ENCODE measurements at places on chromosomes 2 and 18.

- no peaks in the 10 kb centered on the region for H3K4me1 ChIP-seq
- no peak overlapping the region for H3K27ac ChIP-seq
- H3K27me3 ChIP-seq: no peaks in the 10 kb centered on the region
- no peak overlapping the region for H3K4me3 ChIP-seq
- no peaks in the 10 kb centered on the region for H3K36me3 ChIP-seq
These were observed 152.2 kb downstream of the CBLN2 start for GRCh38 chr18:72391951-72392350.

- H3K4me1 ChIP-seq: no peaks in the 10 kb centered on the region
- no peak overlapping the region for H3K27ac ChIP-seq
- H3K4me3 ChIP-seq: no peak overlapping the region
- H3K36me3 ChIP-seq: no peaks in the 10 kb centered on the region
These were observed 17.4 kb upstream of the FOSL2 start for GRCh38 chr2:28375236-28375635.

GRCh38 chr18:74230922-74231714 lies 60.6 kb downstream of the CYB5A start:
- H3K4me1 ChIP-seq: no peaks in the 10 kb centered on the region
- no peaks in the 10 kb centered on the region for H3K27me3 ChIP-seq
- H3K36me3 ChIP-seq: no peaks in the 10 kb centered on the region
- H3K27ac ChIP-seq: no peak overlapping the region

DNA sequence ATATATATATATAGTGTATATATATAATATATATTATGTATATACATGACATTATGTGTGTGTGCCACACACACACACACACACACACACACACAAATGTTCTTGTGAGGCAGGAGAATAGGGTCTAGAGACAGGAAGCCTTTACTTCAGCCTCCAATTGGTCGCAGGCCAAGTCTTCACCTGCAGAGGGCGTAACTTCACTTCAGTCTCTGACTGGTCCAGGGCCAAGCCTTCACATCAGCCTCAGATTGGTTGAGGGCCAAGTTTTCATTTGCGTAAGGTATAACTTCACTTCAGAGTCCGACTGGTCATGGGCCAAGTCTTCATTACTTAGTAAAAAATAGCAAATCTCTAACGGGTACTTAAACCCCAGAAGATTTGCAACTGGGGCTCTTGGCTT lies 13.2 kb upstream of the SS18 start:
- no peak overlapping the region for H3K27ac ChIP-seq
- no peak for DNase-seq
- H3K27me3 ChIP-seq: no peaks in the 10 kb centered on the region
- H3K36me3 ChIP-seq: no peaks in the 10 kb centered on the region
- H3K4me3 ChIP-seq: no peak overlapping the region

DNA sequence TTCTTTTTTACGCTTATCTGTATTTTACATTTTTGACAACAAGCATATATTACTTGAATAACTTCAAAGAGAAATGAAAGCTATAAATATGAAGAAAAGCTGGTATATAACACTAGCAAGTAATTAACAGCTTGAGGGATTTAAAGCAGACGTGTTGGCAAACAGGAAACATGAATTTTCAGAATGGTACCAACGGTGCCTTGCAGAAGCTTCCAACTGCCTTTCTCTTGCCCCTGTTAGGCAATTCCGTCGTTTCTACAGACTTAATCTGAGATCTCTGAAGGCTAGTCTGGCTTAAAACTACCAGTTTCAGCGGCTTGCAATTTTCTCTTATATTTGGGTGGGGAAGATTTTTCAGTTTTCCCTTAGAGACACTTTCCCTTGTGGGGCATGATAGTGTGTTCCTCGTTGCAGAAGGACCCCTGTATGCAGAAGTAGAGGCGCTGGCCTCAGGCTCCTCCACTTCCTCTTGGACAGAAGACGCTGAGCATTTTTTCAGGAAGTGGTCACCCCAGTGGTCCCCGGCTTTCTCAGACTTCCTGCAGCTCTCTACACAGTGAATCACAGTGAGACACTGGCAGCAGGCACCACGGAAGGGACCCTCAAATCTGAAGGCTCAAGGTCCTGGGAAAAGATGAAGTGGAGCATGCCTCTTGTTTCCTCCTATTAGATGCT lies 56.2 kb upstream of the SLC16A14 start:
- no peaks in the 10 kb centered on the region for H3K27me3 ChIP-seq
- H3K27ac ChIP-seq: no peak overlapping the region
- no peaks in the 10 kb centered on the region for H3K4me1 ChIP-seq
- H3K36me3 ChIP-seq: no peaks in the 10 kb centered on the region
- DNase-seq: no peak

- peak within 1 kb of the TSS; percentile 68 for H3K4me3 ChIP-seq
- no peaks in the 10 kb centered on the region for H3K27me3 ChIP-seq
- peak within 1 kb of the TSS; percentile 90 for H3K27ac ChIP-seq
- no peaks in the 10 kb centered on the region for H3K36me3 ChIP-seq
These were observed at the start of the genes APLF and FBXO48 for GRCh38 chr2:68467077-68467960. TSS of gene APLF (plus strand) at chr2:68467585. CDS start at chr2:68467732, 147 bp downstream. TSS of gene FBXO48 (minus strand) at chr2:68467294. CDS start at chr2:68465145, 2,149 bp downstream.

DNA sequence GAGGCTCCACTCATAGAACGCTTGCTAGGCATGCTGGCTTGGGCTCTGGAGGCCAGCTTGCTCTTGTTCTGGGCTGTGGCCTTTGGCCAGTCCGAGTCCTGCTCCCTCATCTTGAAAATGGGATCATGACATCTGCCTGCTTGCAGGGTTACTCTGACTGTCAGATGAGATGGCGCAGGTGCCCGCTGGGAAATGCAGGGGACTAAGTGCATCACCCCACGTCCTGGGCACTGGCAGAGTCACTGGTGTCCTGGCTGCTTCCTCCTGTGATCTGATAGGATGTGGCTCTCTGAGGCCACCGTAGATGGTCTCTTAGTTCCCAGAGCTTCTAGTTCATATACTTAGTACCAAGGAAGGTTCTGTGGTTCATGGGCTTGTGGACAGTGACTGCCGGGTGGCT lies 18.5 kb downstream of the LDLRAD4 start:
- H3K36me3 ChIP-seq: no peaks in the 10 kb centered on the region
- H3K4me3 ChIP-seq: no peak overlapping the region
- H3K4me1 ChIP-seq: no peaks in the 10 kb centered on the region
- no peak for DNase-seq
- H3K27ac ChIP-seq: no peak overlapping the region

- H3K4me1 ChIP-seq: no peaks in the 10 kb centered on the region
- no peaks in the 10 kb centered on the region for H3K36me3 ChIP-seq
- H3K4me3 ChIP-seq: no peak overlapping the region
- H3K27ac ChIP-seq: no peak overlapping the region
- DNase-seq: no peak
- H3K27me3 ChIP-seq: no peaks in the 10 kb centered on the region
These were observed 23.0 kb downstream of the CYTIP start for GRCh38 chr2:157420771-157421323.

- no peaks in the 10 kb centered on the region for H3K27me3 ChIP-seq
- H3K27ac ChIP-seq: no peak overlapping the region
- no peak for DNase-seq
- H3K4me3 ChIP-seq: no peak overlapping the region
- peaks cover 9% of the 10 kb centered on the region for H3K4me1 ChIP-seq
These were observed 9.2 kb downstream of the OXER1 start for GRCh38 chr2:42754776-42755140.

DNA sequence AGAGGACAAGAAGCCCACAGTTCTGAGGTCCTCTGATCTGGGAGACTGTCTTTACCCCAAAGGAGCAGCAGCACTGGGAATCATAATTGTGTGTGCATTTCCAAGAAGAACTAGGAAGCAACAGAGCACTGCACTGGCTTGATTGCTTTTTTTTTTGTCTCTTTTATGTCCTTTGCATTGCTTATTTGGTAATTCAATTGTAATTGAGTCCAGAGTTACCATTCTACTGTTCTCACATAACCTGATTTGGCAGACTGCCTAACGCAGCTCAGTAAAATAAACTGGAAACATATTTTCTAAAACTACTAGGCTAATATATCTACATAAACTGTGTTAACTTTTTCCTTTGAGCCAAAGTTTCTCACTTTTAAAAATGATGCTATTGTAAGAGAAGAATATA lies 190.3 kb upstream of the SLC8A1 start:
- no peaks in the 10 kb centered on the region for H3K4me1 ChIP-seq
- H3K36me3 ChIP-seq: no peaks in the 10 kb centered on the region
- DNase-seq: no peak
- no peaks in the 10 kb centered on the region for H3K27me3 ChIP-seq
- H3K27ac ChIP-seq: no peak overlapping the region

- H3K27ac ChIP-seq: no peak overlapping the region
- peaks cover 4% of the 10 kb centered on the region for H3K4me1 ChIP-seq
- no peak overlapping the region for H3K4me3 ChIP-seq
- DNase-seq: no peak
- no peaks in the 10 kb centered on the region for H3K36me3 ChIP-seq
These were observed 53.8 kb upstream of the RBBP8 start for GRCh38 chr18:22879293-22879692.

- no peaks in the 10 kb centered on the region for H3K4me1 ChIP-seq
- peak; percentile 13 for DNase-seq
- H3K4me3 ChIP-seq: no peak overlapping the region
- H3K36me3 ChIP-seq: no peaks in the 10 kb centered on the region
- H3K27ac ChIP-seq: no peak overlapping the region
- no peaks in the 10 kb centered on the region for H3K27me3 ChIP-seq
These were observed 35.5 kb downstream of the SCN2A start for GRCh38 chr2:165274698-165275097.

GRCh38 chr2:130827502-130828251 lies 9.0 kb upstream of the ARHGEF4 start:
- DNase-seq: peak; percentile 78
- no peaks in the 10 kb centered on the region for H3K27me3 ChIP-seq

- H3K27me3 ChIP-seq: no peaks in the 10 kb centered on the region
- no peaks in the 10 kb centered on the region for H3K36me3 ChIP-seq
- H3K4me3 ChIP-seq: no peak overlapping the region
- no peaks in the 10 kb centered on the region for H3K4me1 ChIP-seq
These were observed 16.3 kb upstream of the SP3 start for GRCh38 chr2:173981520-173981919.

- no peaks in the 10 kb centered on the region for H3K27me3 ChIP-seq
- no peaks in the 10 kb centered on the region for H3K36me3 ChIP-seq
- H3K4me3 ChIP-seq: no peak overlapping the region
These were observed 2.0 kb downstream of the IL36A start for GRCh38 chr2:113007250-113007649.

- no peaks in the 10 kb centered on the region for H3K36me3 ChIP-seq
- no peaks in the 10 kb centered on the region for H3K27me3 ChIP-seq
- H3K4me3 ChIP-seq: no peak overlapping the region
- no peaks in the 10 kb centered on the region for H3K4me1 ChIP-seq
- H3K27ac ChIP-seq: no peak overlapping the region
- DNase-seq: no peak
These were observed 12.1 kb upstream of the MAPRE2 start for GRCh38 chr18:35029103-35029502.

All from cardiac muscle cell (in vitro differentiated cells and primary cell).